ENCODE measurements at places on chromosomes 5 and 9.

GRCh38 chr5:17374973-17375742 lies 122.9 kb upstream of the TAF11L2 start:
- no peaks in the 10 kb centered on the region for H3K4me1 ChIP-seq
- no peaks in the 10 kb centered on the region for H3K27me3 ChIP-seq
- H3K36me3 ChIP-seq = no peaks in the 10 kb centered on the region
- H3K27ac ChIP-seq = no peak overlapping the region

DNA sequence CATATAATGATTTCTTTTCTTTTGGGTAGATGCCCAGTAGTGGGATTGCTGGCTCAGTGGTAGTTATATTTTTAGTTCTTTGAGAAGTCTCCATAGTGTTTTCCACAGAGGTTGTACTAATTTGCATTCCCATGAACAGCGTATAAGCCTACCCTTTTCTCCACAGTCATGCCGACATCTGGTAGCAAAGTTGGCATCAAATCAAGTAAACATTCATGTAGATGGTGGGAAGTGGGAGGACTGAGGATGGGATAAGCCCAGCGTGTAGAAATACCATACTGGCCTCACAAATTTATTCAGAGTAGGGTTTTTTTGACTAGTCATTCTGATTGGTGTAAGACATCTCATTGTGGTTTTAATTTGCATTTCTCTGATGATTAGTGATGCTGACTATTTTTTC lies 115.4 kb downstream of the EGFLAM start:
- DNase-seq = no peak
- no peaks in the 10 kb centered on the region for H3K36me3 ChIP-seq
- H3K27ac ChIP-seq = no peak overlapping the region
- no peaks in the 10 kb centered on the region for H3K27me3 ChIP-seq
- no peak overlapping the region for H3K4me3 ChIP-seq

DNA sequence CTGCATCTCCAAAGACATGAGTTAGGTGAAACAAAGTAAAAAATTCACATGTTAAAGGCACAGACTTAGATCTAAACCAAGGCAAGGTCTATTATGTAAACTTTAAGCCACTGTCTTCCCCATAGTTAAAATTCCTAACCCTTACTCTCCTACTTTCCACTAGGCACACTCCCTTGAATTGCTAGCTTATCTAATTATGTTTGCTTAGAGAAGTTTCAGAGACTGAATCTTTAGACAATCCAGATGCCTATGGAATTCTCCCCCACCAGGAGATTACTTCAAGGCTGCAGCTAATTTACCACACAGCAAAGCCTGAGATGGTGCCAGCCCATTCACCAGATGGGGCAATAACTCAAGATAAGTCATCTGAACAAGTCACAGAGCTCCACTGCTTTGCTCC lies 803.1 kb upstream of the COX7C start:
- no peaks in the 10 kb centered on the region for H3K36me3 ChIP-seq
- H3K4me3 ChIP-seq = no peak overlapping the region
- DNase-seq = no peak
- H3K27ac ChIP-seq = no peak overlapping the region
- H3K27me3 ChIP-seq = no peaks in the 10 kb centered on the region
- H3K4me1 ChIP-seq = no peaks in the 10 kb centered on the region

DNA sequence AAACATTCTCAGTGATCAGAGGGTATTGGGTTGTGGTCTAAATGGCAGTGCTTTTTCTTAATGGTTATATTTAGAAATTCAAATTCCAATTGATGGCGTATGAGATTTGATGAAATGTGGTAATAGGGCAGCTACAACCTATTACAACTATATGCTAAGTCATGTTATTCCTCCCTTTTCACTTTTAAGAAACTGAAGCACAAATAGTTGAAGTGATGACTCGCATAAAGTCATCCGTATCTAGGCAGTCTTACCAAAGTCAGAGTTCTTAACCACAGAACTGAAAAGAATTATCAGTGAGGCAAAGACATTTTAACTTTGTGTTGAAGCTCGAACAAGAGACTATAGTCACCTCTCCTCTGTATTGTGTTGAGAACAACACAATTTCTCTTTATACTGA lies 28.2 kb downstream of the C9orf152 start:
- H3K4me3 ChIP-seq = no peak overlapping the region
- H3K27me3 ChIP-seq = no peaks in the 10 kb centered on the region
- H3K4me1 ChIP-seq = no peaks in the 10 kb centered on the region
- H3K36me3 ChIP-seq = no peaks in the 10 kb centered on the region
- no peak for DNase-seq

GRCh38 chr9:129770741-129771140 lies 17.9 kb upstream of the PTGES start:
- H3K4me1 ChIP-seq = no peaks in the 10 kb centered on the region
- no peak for DNase-seq
- H3K36me3 ChIP-seq = no peaks in the 10 kb centered on the region
- H3K27me3 ChIP-seq = peaks cover 3% of the 10 kb centered on the region
- H3K27ac ChIP-seq = no peak overlapping the region

- H3K4me1 ChIP-seq = no peaks in the 10 kb centered on the region
- no peaks in the 10 kb centered on the region for H3K27me3 ChIP-seq
- no peak overlapping the region for H3K4me3 ChIP-seq
- no peaks in the 10 kb centered on the region for H3K36me3 ChIP-seq
Observed at GRCh38 chr5:175107865-175108264, 336.1 kb downstream of the DRD1 start.

- no peaks in the 10 kb centered on the region for H3K4me1 ChIP-seq
- H3K4me3 ChIP-seq = no peak overlapping the region
- no peak for DNase-seq
- no peak overlapping the region for H3K27ac ChIP-seq
Observed at GRCh38 chr5:110623874-110624273, 102.6 kb downstream of the TMEM232 start.

DNA sequence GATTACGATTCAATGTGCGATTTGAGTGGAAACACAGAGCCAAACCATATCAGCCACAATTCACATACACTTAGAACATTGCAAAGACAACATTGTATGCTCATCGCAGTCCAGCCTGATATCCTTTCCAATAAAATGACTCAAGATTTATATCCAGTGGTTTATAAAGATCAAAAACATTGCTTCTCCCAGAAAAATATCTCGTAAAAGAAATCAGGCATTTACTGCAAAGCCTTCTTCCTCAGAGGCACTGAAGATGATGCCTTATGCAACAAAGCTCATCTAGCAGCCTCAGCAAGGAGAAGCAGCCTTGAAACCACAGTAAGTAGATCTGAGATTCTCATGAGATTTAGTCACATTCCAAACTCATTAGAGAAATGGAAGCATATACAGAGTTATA lies 523.8 kb downstream of the ELAVL2 start:
- DNase-seq = no peak
- no peaks in the 10 kb centered on the region for H3K36me3 ChIP-seq
- no peak overlapping the region for H3K27ac ChIP-seq
- H3K27me3 ChIP-seq = no peaks in the 10 kb centered on the region

- no peak overlapping the region for H3K27ac ChIP-seq
- H3K27me3 ChIP-seq = no peaks in the 10 kb centered on the region
- no peaks in the 10 kb centered on the region for H3K36me3 ChIP-seq
Observed at GRCh38 chr5:118461436-118461835, 526.9 kb downstream of the DTWD2 start.

GRCh38 chr9:123225995-123226394 lies 42.4 kb downstream of the STRBP start:
- H3K4me1 ChIP-seq = no peaks in the 10 kb centered on the region
- DNase-seq = no peak
- no peaks in the 10 kb centered on the region for H3K36me3 ChIP-seq
- no peak overlapping the region for H3K4me3 ChIP-seq

DNA sequence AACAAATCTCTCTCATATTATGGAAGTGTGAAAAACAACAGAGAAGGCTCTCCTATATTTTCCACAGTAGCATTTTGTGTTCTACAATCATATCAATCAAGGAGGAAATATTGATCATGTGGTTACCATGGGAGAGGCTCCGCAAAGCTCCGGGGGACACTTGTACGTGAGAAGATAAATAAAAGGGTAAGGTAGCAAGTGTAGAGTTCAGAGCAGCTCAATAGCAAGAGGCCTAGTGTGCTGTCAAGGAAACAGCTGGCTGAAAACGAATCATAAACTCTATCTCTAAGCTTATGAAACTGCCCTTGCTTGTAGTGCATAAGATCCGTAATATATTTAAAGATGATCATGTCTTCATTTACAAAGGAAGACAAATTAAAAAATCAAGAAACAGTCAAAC lies 57.5 kb downstream of the CDH18 start:
- no peak overlapping the region for H3K4me3 ChIP-seq
- H3K27ac ChIP-seq = no peak overlapping the region
- H3K27me3 ChIP-seq = no peaks in the 10 kb centered on the region
- no peak for DNase-seq
- no peaks in the 10 kb centered on the region for H3K36me3 ChIP-seq

GRCh38 chr5:106962464-106963230 lies 708.1 kb downstream of the EFNA5 start:
- DNase-seq = no peak
- H3K4me1 ChIP-seq = no peaks in the 10 kb centered on the region
- H3K36me3 ChIP-seq = no peaks in the 10 kb centered on the region
- no peak overlapping the region for H3K27ac ChIP-seq

- peaks cover 37% of the 10 kb centered on the region for H3K4me1 ChIP-seq
- H3K27me3 ChIP-seq = no peaks in the 10 kb centered on the region
- H3K27ac ChIP-seq = no peak overlapping the region
- H3K36me3 ChIP-seq = no peaks in the 10 kb centered on the region
- no peak overlapping the region for H3K4me3 ChIP-seq
Observed at GRCh38 chr5:140295414-140295813, 7.5 kb downstream of the PFDN1 start.

DNA sequence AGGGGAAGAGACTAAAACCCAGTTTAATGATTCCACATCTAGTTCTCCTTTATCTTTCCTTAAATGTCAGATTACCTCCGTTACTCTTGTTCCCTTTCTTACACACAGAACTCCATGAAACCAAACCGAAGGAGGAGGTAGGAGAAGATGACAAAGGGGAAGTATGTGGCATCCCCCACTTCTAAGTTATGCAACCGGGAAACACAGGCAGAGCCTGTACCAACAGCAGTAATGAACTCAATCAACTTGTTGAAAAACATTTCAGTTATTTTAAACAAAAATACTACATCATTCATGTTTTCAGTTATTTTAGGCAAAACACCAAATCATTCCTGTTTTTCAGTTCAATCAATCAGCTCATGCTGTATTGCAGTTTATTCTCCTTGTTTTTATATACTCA lies 101.8 kb downstream of the PCSK1 start:
- H3K27me3 ChIP-seq = no peaks in the 10 kb centered on the region
- no peak overlapping the region for H3K27ac ChIP-seq
- H3K4me3 ChIP-seq = no peak overlapping the region
- no peaks in the 10 kb centered on the region for H3K36me3 ChIP-seq

GRCh38 chr9:109113254-109113653 lies 6.5 kb downstream of the TMEM245 start:
- H3K27me3 ChIP-seq = no peaks in the 10 kb centered on the region
- H3K4me1 ChIP-seq = peaks cover 84% of the 10 kb centered on the region
- H3K27ac ChIP-seq = peak overlapping the region; percentile 96
- DNase-seq = no peak
- H3K4me3 ChIP-seq = no peak overlapping the region

GRCh38 chr5:7169240-7169878 lies 226.6 kb upstream of the ADCY2 start:
- H3K36me3 ChIP-seq = no peaks in the 10 kb centered on the region
- H3K4me1 ChIP-seq = no peaks in the 10 kb centered on the region
- no peak overlapping the region for H3K27ac ChIP-seq
- no peaks in the 10 kb centered on the region for H3K27me3 ChIP-seq
- no peak for DNase-seq

DNA sequence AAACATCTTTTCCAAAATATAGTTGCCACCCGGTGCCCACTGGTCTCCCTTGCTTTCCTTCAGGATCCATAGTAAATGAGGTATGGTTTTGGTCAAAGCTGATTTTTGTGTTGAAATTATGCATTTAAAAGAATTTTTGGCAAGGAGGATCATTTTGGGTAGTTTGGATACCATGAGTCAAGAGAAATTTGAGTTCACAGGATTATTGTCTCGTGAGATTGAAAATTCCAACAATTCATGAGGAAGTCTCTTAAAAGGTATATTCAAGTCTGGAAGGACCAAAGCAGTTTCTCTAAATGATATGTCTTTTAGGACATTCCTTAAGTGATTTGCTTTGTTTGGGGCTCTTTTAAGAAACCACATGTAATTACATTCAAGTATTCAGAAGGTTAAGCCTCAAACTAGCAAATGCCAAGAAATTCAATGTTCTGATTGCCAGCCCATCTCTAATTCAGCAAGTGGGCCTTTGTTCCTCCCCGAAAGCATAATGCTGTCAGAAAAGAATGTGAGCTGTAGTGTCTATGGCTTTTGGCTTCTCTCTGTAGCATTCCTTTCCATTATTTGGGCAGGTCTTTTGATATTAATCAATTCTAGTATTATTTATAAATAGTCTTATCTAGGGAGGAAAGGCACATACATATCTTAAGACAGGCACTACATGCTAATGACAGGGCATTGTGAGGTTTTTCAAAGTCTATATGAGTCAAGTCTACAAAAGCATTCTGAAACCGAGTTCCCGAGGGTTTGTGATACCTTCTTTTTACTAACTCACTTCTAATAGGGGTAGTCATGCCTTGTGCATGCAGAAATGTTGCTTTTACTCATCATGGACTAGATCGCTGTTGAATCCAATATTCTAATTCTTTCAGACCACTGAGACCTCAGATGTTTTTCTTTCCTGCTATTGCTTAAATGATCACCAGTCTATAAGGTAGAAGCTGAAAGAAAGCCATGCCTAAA lies 453.9 kb downstream of the ENC1 start:
- no peaks in the 10 kb centered on the region for H3K36me3 ChIP-seq
- H3K4me1 ChIP-seq = no peaks in the 10 kb centered on the region
- DNase-seq = no peak
- H3K27ac ChIP-seq = no peak overlapping the region
- H3K27me3 ChIP-seq = no peaks in the 10 kb centered on the region

- no peaks in the 10 kb centered on the region for H3K36me3 ChIP-seq
- no peaks in the 10 kb centered on the region for H3K27me3 ChIP-seq
- no peak for DNase-seq
- H3K27ac ChIP-seq = peak overlapping the region; percentile 9
- no peak overlapping the region for H3K4me3 ChIP-seq
- H3K4me1 ChIP-seq = peaks cover 44% of the 10 kb centered on the region
Observed at GRCh38 chr5:132456296-132456986, 34.1 kb downstream of the IRF1 start.

GRCh38 chr5:38923661-38924451 lies 78.0 kb downstream of the OSMR start:
- no peak overlapping the region for H3K27ac ChIP-seq
- no peaks in the 10 kb centered on the region for H3K4me1 ChIP-seq
- no peak overlapping the region for H3K4me3 ChIP-seq

GRCh38 chr9:109063760-109064159 lies 50.5 kb upstream of the CTNNAL1 start:
- peaks cover 7% of the 10 kb centered on the region for H3K4me1 ChIP-seq
- no peaks in the 10 kb centered on the region for H3K27me3 ChIP-seq
- DNase-seq = peak; percentile 54
- no peak overlapping the region for H3K27ac ChIP-seq

GRCh38 chr9:81915801-81916505 lies 12.3 kb upstream of the SPATA31D4 start:
- H3K27ac ChIP-seq = no peak overlapping the region
- no peak for DNase-seq
- no peaks in the 10 kb centered on the region for H3K36me3 ChIP-seq
- no peak overlapping the region for H3K4me3 ChIP-seq

Measured in thyroid gland (tissue), 4 donors.